Left renal pelvis (tissue), 4 donors: ENCODE measurements at places on chromosomes 2 and 18. TPM values are rescaled to one million over a fixed set of nuclear protein-coding genes. Genes with fewer than 3 reads are reported as not detected.

Gene TDRD15
- polyA plus RNA-seq = 0.06 TPM

Gene SPC25
- polyA plus RNA-seq = 20.6 TPM

Gene SIGLEC15
- 0.46 TPM for polyA plus RNA-seq

Gene POTEE
- polyA plus RNA-seq = 0.22 TPM

Gene VWA3B
- 0.56 TPM for polyA plus RNA-seq

Gene PAX8
- polyA plus RNA-seq = 4.3 TPM

DNA sequence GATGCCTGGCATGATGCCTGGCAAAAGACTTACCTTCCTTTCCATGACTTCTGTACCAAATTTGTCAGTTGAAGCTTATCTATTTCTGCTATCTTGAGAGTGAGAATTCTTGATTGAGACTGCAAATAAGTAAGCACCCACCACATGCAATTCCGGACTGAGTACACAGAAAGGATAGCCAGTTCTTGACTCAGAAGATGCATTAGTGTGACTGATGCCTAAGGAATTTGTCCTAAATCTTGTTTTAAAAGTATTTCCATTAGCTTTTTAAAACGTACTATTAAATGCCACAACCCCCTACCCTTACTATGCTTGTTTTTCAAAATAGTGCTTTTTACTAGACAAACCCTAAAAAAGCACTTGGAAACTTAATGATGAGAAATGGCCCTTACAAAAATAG, 545 bp downstream of the MPP4 start:
- DNase-seq = no peak

GRCh38 chr2:236616624-236617023, 47.0 kb downstream of the ACKR3 start:
- DNase-seq = no peak

DNA sequence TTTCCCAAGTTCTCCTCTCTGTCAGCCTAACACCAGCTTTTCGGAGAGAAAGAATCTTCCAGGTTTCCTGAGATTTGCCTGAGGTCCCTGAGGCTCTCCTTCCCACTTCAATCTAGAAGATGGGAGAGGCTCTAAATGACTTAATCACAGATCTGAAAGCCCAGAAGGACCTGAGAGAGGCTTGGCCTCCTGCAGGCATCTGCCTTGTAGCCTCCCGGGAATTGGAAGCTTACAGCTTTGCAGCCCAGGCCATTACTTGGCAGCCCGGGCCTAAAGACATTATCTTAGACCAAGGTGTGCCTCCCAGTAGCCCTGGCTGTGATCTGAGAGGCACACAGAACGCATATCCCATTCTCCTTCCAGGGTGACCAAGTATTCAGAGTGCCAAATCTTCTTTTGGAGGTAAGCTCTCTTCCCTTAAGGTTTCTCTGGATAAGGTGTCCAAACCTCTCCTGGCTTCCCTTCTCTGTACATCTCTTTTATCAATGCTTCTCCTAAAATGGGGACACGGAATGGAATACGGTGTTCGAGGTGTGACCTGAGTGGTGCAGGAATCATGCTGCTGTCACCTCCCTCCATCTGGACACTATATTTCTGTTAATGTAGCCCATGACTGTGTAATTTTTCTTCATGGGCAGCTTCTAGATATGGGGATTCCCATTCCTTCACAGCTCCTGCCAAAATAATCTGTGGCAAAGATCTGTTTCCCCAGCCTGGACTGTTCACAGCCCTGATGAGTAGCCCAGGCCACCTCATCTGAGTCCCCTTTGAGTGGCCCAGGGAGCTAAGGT, 16.0 kb downstream of the CTIF start:
- no peak for DNase-seq

DNA sequence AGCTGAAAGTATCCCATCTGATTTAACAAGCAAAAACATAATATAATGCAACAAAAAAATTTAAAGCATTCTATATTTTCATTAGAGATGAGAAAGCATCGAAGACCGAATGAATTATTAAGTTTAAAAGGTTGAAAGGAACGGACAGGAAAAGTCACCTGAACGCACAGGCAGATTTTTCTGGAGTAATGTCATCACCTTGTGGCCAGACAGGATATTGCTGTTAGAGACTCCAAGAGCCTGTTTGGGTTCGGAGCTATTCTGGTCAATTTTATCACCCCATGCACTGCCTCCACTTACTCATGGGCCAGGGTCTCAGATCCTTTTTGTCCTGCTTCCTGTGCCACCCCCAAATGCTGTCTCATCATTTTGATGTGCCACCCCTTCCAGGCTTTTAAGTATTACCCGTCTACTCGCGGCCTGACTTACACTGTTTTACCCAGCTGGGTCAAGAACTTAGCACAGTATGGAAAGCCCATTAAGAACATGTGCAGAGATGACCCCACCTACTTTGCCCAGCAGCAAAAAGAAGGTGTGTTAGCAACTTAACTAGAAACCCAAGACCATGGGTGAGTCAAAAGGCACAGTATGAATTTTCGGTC, 27.3 kb downstream of the GKN2 start:
- no peak for DNase-seq

GRCh38 chr2:37573451-37574388, 97.7 kb downstream of the CDC42EP3 start:
- DNase-seq = no peak

DNA sequence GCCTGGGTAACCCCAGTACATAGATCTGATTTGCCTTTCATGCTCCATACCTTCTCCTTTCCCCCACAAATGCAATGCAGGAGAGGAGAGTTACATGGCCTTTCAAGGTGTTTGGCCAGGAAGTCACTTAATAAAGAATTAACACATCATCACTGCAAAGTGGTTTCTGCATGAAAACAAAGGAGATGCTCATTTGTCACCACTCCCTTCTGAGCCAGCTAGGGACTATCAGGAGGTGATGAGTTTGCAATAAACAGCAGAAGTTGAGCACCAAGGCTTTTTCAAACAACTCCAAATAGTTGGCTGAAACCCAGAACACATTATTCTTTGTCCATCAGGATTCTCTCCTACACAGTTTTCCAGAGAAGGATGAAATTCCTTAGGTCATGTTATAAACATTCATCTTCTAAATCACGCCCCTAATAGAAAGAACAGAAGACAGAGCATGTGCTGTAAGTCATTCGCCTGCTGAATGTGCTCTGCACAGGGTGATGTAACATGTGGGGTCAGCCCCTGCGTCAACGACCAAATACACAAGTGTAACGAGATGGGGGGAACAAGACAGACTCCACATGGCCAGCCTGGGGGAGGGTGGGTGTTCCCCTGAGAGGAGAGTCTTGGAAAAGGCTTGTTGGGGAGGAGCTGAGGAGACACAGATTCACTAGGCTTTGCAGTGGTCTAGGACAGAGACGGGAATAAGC, 87.3 kb upstream of the RMDN2 start:
- DNase-seq = peak; percentile 47

GRCh38 chr2:113700186-113700841, 56.1 kb downstream of the SLC35F5 start:
- no peak for DNase-seq

DNA sequence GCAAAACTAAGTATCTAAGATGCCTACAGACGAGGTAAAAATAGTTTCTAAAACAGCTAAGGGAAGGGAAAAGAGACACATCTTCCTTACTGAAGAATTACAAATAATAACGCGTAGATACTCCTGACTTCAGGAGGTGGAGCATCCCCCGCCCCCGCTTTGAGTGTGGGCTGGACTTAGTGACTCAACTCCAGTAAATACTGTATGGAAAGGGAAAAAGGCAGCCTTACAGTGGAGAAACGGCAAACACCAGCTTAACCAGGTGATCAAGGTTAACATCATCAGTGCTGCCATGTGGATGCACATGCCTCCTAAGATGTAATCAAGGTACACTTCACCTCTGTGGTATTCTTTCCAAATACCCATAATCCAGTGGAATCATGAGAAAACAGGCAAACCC, 47.9 kb downstream of the HADHB start:
- DNase-seq = no peak

DNA sequence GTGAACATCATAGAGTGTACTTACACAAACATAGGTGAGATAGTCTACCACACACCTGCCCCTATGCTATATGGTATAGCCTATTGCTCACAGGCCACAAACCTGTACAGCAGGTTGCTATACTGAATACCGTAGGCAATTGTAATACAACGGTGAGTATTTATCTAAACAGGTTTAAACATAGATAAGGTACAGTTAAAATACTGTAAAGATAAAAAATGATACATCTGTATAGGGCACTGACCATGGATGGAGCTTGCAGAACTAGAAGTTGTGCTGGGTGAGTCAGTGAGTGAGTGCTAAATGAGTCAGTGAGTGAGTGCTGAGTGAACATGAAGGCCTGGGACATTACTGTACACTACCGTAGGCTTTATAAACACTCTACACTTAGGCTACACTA, 267.0 kb upstream of the HS6ST1 start:
- no peak for DNase-seq

DNA sequence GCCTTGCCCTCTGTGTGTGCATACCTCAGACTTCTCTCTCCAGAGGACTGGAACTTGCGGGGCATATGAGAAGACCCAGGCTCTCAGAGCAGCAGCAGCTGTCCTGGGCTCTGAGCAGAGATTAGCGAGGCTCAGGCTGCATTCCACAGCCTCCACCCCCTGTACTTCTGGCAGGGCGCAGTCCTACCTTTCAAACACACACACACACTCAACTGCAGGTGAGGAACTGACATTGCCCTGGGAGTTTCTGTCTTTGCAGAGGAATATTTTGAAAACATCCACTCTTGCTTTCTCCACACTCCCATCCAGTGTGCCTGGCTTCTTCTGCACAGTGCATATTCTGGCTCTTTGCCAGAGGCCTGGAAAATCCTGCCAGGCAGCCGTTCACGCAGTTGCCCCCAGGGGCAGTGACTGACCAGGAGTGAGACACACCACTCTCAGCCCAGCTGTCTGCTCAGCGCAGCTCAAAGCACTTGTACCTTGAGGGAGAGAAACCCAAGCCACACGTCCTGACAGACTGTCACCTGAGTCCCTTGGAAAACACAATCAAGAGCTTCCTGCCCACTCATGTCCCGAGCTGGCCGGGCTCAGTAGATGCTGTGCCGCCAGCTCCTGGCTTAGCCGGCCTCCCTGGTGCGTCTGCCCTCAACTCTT, 460.8 kb downstream of the RNF144A start:
- peak; percentile 21 for DNase-seq

DNA sequence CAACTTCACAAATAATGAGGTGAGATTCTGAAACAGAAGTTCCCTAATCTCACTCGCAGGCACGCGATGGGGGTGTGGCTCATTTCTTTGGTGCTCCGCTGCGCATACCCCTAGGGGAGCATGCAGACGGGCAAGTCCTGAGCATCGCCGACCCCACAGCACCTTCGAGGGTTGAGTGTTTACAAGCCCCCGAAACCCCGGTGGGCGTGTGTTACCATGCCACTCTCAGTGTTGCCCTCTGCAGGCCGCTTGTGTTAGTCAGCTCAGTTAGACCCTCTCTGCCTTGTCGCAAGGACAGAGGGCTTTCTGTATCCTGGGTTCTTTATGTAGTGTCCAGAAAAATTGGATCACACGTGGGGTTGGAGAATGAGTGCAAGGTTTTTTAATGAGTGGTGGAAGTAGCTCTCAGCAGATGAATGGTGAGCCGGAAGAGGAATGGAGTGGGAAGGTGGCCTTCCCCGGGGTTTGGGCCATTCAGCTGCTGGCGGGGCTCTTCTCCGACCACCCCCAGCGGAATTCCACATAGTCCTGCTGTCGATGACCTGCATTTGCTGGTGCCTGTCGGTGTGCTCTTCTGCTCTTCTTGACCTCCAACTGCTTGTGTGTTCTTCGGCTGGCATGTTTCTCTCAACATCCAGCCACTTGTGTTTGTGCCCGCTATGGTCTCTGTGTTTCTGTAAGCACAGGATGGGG, 191.3 kb downstream of the RPRM start:
- DNase-seq = no peak
